Activated T-cell treated with anti-CD3 and anti-CD28 coated beads, Interleukin-2, amount 50 U/mL, for 72 hours (primary cell): ENCODE measurements at places on chromosomes 1 and 21. TPM values are rescaled to one million over a fixed set of nuclear protein-coding genes. Genes with fewer than 3 reads are reported as not detected.

Gene OR2L5
- total RNA-seq, result 0.16 TPM

Gene TSEN15
- total RNA-seq, result 74.2 TPM

Gene NLRP3
- total RNA-seq, result 0.38 TPM

Gene CFAP141
- not detected for total RNA-seq

Gene C1orf116
- total RNA-seq, result 0.21 TPM

- no peaks in the 10 kb centered on the region for H3K4me1 ChIP-seq
- H3K27ac ChIP-seq, result no peak overlapping the region
- peaks cover 5% of the 10 kb centered on the region for H3K27me3 ChIP-seq
- no peaks in the 10 kb centered on the region for H3K36me3 ChIP-seq
- no peak for DNase-seq
These were observed 130.8 kb downstream of the CAPN8 start for GRCh38 chr1:223534677-223535076.

GRCh38 chr1:10033359-10033845, 644 bp downstream of the UBE4B start:
- H3K36me3 ChIP-seq, result no peaks in the 10 kb centered on the region
- no peak for DNase-seq
- peak overlapping the region; percentile 47 for H3K27ac ChIP-seq
- no peaks in the 10 kb centered on the region for H3K27me3 ChIP-seq

GRCh38 chr1:165650981-165651625, 20.1 kb downstream of the MGST3 start:
- H3K4me1 ChIP-seq, result peaks cover 4% of the 10 kb centered on the region
- H3K36me3 ChIP-seq, result no peaks in the 10 kb centered on the region
- H3K27ac ChIP-seq, result no peak overlapping the region
- DNase-seq, result no peak
- H3K4me3 ChIP-seq, result no peak overlapping the region

- H3K4me1 ChIP-seq, result peaks cover 57% of the 10 kb centered on the region
- no peaks in the 10 kb centered on the region for H3K27me3 ChIP-seq
- peaks cover 59% of the 10 kb centered on the region for H3K36me3 ChIP-seq
- no peak overlapping the region for H3K27ac ChIP-seq
These were observed 22.6 kb downstream of the TNFRSF8 start for GRCh38 chr1:12085643-12086260.

DNA sequence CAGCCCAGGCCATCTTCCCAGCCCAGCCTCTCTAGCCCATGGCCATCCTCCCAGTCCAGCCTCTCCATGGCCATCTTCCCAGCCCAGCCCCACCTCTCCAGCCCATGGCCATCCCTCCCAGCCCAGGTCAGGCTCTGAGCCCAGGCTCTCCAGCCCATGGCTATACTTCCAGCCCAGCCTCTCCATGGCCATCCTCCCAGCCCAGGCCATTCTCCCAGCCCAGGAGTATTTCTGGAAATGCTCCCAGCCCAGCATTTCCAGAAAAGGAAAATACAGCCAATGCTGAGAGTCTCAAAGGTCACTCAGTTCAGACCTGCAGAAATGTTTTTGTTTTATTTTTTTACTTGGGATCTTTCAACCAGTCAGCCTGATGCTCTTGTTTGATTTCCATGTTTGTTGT, 70.0 kb upstream of the ZNF281 start:
- DNase-seq, result no peak
- no peak overlapping the region for H3K27ac ChIP-seq
- H3K4me3 ChIP-seq, result no peak overlapping the region
- no peaks in the 10 kb centered on the region for H3K36me3 ChIP-seq

DNA sequence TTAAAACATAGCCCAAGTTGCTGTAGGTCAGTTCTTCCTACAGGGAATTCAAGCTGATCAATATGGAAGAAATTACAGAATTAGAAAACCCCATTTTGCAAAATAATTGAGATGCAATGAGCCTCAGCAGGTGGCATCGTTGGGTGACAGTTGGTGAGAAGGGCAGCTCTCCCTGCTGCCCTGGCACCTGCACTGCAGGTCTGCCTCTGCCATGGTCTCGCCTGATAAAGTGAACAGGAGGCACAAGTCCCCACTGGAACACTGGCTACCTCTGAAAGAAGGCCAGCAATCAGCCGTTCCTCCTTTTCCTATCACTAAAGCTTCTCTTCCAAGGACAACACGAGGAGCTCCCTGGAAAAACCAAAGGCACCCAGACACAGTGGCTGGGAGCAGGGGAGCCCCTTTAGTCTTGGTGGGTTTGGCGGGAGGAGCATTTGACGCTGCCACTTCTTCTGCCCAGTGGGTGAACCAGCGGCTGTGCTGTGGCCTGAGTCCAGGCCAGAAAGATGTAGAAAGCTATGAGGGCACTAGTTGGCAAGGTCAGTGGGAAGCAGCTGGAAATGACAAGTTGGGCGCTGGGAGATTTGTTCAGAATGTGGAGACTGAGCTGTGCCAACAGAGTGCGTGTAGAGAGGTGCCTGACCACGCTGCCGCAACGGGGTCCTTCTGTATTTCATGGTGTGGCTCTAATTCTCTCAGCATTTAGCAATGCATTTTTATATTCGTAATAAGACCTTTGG, 93.1 kb downstream of the RIPK4 start:
- H3K4me3 ChIP-seq, result no peak overlapping the region
- H3K27ac ChIP-seq, result no peak overlapping the region
- H3K27me3 ChIP-seq, result peaks cover 6% of the 10 kb centered on the region

- DNase-seq, result peak; percentile 43
- peaks cover 25% of the 10 kb centered on the region for H3K27me3 ChIP-seq
- H3K36me3 ChIP-seq, result no peaks in the 10 kb centered on the region
- no peak overlapping the region for H3K27ac ChIP-seq
- no peak overlapping the region for H3K4me3 ChIP-seq
- H3K4me1 ChIP-seq, result peaks cover 10% of the 10 kb centered on the region
These were observed 126.1 kb downstream of the CDC42BPA start for GRCh38 chr1:227192163-227192562.

DNA sequence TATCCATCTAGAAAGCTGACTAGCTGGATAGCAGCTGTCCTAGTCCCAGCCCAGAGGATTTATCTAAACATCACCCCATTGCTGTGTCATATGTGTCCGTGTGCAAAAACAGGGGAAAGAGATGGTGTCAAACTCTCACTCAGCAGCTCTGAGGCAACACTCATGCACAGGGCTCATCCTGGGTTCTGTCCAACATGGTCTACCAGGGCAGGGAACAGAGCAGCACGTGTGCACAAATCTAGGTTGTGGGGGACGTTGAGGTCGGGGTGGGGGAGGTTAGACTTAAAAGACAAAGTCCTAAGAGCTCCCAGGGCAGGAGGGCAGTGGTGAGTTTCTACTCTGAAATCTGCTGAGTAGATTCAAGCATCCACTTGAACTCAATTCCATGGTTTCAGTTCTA, 16.2 kb downstream of the PI4KB start:
- no peaks in the 10 kb centered on the region for H3K27me3 ChIP-seq
- H3K4me1 ChIP-seq, result peaks cover 48% of the 10 kb centered on the region
- H3K4me3 ChIP-seq, result no peak overlapping the region
- peaks cover 12% of the 10 kb centered on the region for H3K36me3 ChIP-seq
- peak overlapping the region; percentile 98 for H3K27ac ChIP-seq

GRCh38 chr1:222392556-222392955, 155.3 kb downstream of the HHIPL2 start:
- DNase-seq, result no peak
- no peak overlapping the region for H3K27ac ChIP-seq
- H3K4me3 ChIP-seq, result no peak overlapping the region
- no peaks in the 10 kb centered on the region for H3K36me3 ChIP-seq

DNA sequence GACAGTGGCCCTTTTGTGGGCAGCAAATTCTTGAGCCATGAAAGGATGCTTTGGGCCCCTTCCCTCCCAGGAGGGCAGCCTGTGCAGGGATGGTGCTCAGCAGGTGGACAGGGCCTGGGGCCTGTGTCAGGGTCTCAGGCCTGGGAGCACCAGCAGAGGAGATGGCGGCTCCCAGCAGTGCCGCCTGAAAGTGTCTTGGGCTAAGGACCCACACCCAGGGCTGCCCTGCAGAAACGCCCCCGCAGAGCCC, 23.9 kb downstream of the FTCD start:
- no peaks in the 10 kb centered on the region for H3K27me3 ChIP-seq
- H3K36me3 ChIP-seq, result no peaks in the 10 kb centered on the region
- H3K4me3 ChIP-seq, result no peak overlapping the region
- no peak for DNase-seq

DNA sequence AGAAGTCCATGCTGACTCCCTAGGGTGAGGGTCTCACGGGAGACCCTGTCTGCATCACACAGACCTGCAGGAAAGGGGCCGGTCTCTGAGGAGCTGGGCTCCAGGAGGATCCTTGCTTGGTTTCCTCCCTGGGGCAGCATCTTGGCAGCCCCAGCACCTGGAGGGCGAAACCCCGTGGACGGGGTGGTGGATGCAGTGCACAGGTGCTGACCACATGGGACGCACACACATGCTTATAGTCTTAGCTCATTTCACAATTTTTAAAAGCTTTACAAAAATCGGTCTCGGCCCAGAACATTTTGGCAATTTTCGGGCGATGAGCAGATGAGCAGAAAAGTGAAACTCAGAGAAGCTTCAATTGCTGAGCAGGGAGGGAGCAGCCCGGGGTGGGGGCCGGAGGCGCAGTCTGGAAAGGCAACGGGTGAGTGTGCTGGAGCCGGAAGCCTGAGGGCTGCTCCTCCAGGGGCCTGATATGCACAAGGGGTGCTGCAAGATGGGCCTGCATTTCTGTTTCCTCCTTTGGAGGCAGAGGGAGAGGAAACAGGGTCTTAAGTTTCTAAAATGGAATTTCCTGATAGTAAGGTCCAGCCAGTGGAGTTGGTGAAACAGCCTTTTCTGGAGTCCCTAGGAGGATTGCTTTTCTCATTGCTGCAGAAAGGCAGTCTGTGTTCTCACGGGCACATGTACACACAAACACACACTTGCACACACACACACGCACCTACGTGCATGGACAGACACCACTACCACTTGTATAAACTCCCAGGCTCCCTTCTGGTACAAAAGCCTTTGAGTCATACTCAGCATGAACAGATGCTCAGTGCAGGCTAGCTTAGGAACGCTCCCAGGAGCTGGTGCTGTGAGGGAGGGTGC, 60.6 kb downstream of the SCCPDH start:
- H3K4me3 ChIP-seq, result peak overlapping the region; percentile 46
- no peak for DNase-seq
- H3K36me3 ChIP-seq, result no peaks in the 10 kb centered on the region
- H3K27ac ChIP-seq, result no peak overlapping the region

GRCh38 chr1:184112176-184112948, 60.8 kb downstream of the TSEN15 start:
- H3K27me3 ChIP-seq, result no peaks in the 10 kb centered on the region
- H3K27ac ChIP-seq, result no peak overlapping the region
- peaks cover 5% of the 10 kb centered on the region for H3K4me1 ChIP-seq

DNA sequence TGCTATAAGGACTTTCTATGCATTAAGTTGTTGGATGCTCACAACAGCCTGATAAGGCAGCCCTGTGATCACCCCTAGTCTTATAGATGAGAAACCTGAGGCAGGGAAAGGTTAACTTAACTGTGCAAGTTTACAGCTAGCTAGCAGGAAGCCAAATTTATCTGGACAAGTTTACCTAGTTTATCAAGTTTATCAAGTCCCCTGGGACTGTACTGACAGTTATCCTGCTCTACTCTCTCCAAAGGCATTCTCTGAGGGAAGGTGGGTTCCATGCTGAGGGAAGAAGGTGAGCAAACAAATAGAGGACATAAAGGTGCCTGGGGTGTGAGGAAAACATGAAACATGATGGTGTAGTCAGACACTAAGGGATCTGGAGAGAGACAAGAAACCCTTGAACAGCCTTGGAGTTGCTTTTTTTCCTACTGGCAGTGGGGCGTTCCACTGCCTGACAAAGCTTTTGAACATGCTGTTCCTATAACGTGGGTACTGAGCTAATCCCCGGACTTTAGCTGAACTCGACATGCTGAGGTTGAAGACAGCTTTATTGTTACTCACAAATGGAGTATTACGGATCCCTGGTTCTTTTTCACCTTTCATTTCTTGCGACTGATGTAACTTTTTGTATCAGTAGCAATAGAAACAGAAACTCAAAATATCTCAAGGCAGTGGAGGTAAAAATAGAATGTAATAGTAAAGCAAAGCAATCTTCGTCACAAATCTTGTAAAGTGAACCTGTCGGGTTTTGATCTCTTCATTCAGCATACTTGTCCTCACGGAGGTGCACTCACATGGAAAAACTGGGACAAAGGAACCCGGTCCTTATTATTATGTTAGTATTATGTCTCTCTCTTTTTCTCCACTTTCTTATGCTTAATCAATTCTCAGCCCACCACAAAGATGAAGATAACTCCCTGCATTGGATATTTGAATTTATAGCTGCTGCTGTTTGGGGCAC, 42.4 kb upstream of the ESRRG start:
- H3K36me3 ChIP-seq, result no peaks in the 10 kb centered on the region
- no peak for DNase-seq
- no peaks in the 10 kb centered on the region for H3K4me1 ChIP-seq

DNA sequence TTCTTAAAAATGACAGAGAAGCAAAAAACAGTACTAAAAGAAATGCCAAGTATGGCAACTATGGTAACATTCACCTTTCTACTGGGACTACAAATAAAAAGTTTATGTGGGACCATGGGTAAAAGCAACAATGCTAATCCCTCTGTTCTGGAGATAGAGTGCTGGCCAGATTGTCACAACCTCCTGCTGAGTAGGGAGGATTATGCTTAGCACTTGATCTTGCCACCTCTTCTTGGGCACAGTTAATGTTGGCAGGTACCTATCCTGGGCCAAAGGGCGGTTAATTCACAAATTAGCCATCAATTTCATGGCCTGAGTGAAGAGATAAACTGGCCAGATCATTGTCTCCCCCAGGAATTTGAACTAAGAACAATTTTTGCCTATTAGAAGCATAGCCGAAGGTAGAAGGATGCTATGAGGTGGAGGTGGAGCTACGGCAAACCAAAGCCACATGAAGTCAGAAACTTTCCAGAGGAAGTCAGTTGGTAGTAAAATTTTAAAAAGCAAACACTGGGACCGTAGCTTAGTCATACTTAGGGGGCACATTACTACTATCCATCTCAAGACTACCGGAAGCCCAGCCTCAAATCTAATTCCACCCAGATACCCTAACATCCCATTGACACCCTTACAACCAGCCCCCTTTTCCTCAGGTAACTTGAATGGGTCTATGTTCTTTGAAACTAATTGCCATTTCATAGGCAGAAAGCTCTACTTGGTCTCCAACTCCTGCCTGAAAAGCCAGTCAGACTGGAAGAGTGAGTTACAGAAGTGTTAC, 2.7 kb downstream of the SCYL3 start:
- peak; percentile 52 for DNase-seq
- peaks cover 1% of the 10 kb centered on the region for H3K36me3 ChIP-seq
- no peaks in the 10 kb centered on the region for H3K27me3 ChIP-seq
- H3K4me1 ChIP-seq, result peaks cover 64% of the 10 kb centered on the region

- DNase-seq, result peak; percentile 4
- H3K4me1 ChIP-seq, result no peaks in the 10 kb centered on the region
- H3K36me3 ChIP-seq, result peaks cover 3% of the 10 kb centered on the region
- H3K27ac ChIP-seq, result no peak overlapping the region
These were observed 120.2 kb upstream of the KCNE2 start for GRCh38 chr21:34243562-34243961.

- no peak overlapping the region for H3K27ac ChIP-seq
- no peaks in the 10 kb centered on the region for H3K4me1 ChIP-seq
- no peak for DNase-seq
- H3K36me3 ChIP-seq, result no peaks in the 10 kb centered on the region
- H3K4me3 ChIP-seq, result no peak overlapping the region
- H3K27me3 ChIP-seq, result peaks cover 25% of the 10 kb centered on the region
These were observed 93.3 kb downstream of the IGSF21 start for GRCh38 chr1:18200918-18201317.

- peaks cover 27% of the 10 kb centered on the region for H3K4me1 ChIP-seq
- no peaks in the 10 kb centered on the region for H3K27me3 ChIP-seq
- H3K4me3 ChIP-seq, result peak overlapping the region; percentile 82
- H3K27ac ChIP-seq, result peak overlapping the region; percentile 82
- H3K36me3 ChIP-seq, result no peaks in the 10 kb centered on the region
These were observed 454 bp upstream of the NENF start for GRCh38 chr1:212432272-212432660.
